ENCODE measurements at places on chromosomes 1 and 21.

DNA sequence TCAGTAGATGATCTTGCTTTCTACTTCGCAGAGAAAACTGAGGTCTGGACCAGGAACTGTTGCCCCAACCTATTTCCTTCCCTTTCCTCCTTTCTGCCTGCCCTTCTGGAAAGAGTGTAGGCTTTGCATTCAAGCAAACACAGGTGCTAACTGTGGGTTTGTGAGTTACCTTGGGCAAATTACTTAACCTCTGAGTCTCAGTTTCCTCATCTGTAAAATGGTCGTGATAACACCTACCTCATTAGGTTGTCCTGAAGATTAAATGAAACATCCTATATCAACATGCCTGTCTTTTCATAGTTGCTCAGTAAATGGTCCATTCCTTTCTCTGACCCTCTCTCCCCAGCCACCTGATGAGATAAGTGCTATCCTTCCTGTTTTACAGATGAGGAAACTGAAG is 9.5 kb upstream of the BLACAT1 start:
- no peak for DNase-seq

DNA sequence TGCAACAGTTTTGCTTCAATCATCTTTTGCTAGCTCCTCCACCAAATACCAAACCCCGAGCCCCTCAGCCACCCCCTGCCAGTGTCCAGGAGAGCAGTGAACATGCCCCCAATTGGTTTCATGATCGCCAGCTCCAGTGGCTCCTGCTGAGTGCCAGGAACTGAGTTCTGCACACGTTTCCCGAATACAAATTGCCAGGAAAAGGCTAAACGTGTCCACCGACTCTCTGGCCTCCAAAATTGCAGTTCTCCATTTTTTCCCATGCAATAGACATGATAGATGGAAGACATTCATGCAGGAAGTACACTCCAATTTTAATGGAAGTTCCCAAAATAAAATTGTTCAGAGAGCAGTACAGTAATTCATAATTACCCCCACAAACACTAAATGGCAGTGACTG is 101.3 kb downstream of the SPSB1 start:
- DNase-seq = no peak

- no peak for DNase-seq
These were observed 88.4 kb downstream of the DYRK1A start for GRCh38 chr21:37454869-37455503.

- no peak for DNase-seq
These were observed 128.8 kb downstream of the KCNN3 start for GRCh38 chr1:154741327-154741726.

- DNase-seq = no peak
These were observed 139.0 kb upstream of the TMEM51 start for GRCh38 chr1:15014516-15014915.

DNA sequence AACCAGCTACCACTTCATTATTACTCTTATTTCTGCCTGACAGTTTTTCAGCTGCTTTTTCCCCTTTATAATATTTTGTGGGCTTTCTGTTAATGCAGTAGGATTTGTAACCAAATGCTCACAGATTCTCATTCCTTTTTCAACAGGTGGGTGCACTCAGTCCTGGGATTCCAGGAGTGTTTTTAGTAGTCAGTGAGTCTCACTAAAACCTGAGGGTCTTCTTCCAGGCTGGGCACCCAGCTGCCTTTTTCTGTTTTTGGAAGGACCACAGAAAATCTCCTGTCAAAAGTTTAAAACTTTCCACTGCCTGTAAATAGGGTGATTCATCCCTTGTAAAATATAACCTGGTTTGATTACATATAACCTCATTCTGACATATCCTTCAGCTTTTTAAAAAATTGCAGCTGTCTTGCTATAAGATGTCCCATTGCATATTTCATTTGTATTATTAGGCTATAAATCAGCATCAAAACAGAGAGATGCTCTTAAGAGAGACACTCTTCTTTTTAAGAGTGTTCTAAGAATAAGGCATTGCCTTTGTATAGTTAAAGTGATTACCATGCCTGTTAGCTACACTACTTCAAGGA is 16.8 kb upstream of the CEP350 start:
- DNase-seq = no peak

- DNase-seq = no peak
These were observed 38.0 kb upstream of the PTGFRN start for GRCh38 chr1:116871779-116872146.
